SK-MEL-5 (cell line): ENCODE measurements at places on chromosomes 4 and X. TPM values are rescaled to one million over a fixed set of nuclear protein-coding genes. Genes with fewer than 3 reads are reported as not detected.
A peak's percentile ranks its signal among the peaks of the same experiment; 100 is the strongest.

Gene EREG
- total RNA-seq, result not detected in 2 replicates

Gene NAT8L
- total RNA-seq, result 3.8 and 3.9 TPM in 2 replicates

DNA sequence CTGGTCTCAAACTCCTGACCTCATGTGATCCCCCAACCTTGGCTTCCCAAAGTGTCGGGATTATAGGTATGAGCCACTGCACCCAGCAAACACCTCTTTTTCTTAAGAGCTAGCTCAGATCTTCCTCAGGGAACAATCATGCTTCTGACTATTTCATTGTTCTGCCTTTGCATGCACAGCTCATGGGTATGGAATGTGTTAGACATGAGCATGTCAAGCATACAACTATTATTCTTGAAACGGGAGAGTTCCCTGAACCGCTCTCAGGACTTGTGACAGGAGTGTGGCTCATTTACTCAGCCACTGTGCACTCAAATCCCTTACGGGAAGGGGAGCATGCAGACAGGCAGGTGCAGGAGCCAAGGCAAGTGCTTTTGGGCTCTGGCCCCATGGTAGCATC is 231.7 kb upstream of the TAPT1 start:
- no peak for DNase-seq

GRCh38 chrX:138858951-138859350 is 147.4 kb upstream of the FGF13 start:
- DNase-seq, result no peak

GRCh38 chrX:44569122-44569521 is 26.5 kb upstream of the FUNDC1 start:
- DNase-seq, result no peak

DNA sequence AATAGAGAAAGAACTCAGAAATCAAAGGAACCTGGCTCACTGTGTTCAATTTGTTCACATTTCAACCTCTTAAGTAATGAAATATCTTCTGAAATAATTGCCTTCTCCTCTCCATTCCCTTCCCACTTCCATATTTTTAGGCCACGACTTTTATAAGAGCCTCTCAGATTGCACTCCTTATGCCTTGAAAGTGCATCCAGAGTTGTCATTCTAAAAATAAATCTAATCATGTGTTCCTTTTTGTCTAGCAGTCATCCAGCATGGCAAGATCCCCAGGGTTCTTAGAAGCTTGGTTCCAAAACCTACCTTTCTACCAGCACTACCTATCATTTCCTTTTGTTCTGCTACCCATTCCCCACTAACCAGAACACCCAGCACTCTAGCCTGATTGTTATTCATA is 42.4 kb upstream of the RPA4 start:
- no peak for DNase-seq

GRCh38 chr4:61934198-61934597 is 734.1 kb downstream of the ADGRL3 start:
- DNase-seq, result no peak

DNA sequence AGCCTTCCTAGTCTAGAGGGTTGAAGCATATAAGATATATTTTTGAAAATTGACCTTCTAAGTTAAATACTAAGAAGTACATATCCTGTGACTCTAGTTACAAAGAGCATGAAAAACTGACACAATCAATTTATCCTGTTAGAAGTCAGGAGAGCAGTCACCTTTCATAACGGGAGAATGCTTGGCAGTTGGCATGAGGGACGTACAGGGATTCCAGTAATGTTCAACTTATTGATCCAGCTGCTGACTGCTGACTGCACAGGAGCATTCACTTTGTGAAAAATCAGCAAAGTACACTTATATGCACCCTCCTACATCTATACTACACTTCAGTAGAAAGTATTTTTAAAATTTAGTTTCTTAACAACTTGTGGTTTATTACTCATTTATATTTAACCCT is 4.2 kb downstream of the ADAMTS3 start:
- DNase-seq, result no peak

Gene STPG2
- total RNA-seq, result 0.13 TPM in 1 of 2 replicates, not detected in the other

GRCh38 chr4:13036841-13037240 is 447.3 kb downstream of the RAB28 start:
- DNase-seq, result no peak

GRCh38 chr4:5139141-5139540 is 87.9 kb downstream of the STK32B start:
- DNase-seq, result no peak

DNA sequence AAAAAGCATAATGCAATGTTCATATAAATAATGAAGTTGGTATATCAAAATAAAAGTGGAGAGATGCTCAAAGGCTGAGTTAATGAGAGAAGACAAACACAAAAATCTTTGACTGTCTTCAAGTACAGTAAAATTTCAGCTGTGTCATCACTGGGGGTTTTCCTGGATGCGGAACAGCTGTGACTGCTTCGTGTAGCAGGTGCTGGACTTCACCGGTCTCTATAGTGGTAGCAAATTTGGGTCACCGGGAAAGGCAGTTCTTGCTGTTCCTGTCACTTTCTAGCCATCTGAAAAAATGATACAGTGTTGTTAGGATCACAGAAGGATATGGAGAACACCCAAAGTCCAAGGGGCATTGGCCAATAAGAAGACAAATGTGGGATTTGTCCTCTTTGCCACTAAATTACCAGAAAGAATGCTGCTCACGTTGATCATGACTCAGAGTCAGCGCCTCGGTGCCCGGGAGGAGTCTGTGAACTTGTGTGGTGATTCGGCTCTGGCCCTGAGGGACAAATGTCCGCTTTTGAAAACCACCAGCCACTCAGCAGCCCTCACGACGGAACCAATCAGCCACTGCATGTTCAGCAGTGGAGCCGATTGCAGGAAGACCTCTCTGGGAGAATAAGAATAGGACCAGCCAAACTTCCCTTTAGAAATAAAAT is 230.1 kb upstream of the FAT1 start:
- DNase-seq, result no peak

Gene GABRB1
- not detected in 2 replicates for total RNA-seq

DNA sequence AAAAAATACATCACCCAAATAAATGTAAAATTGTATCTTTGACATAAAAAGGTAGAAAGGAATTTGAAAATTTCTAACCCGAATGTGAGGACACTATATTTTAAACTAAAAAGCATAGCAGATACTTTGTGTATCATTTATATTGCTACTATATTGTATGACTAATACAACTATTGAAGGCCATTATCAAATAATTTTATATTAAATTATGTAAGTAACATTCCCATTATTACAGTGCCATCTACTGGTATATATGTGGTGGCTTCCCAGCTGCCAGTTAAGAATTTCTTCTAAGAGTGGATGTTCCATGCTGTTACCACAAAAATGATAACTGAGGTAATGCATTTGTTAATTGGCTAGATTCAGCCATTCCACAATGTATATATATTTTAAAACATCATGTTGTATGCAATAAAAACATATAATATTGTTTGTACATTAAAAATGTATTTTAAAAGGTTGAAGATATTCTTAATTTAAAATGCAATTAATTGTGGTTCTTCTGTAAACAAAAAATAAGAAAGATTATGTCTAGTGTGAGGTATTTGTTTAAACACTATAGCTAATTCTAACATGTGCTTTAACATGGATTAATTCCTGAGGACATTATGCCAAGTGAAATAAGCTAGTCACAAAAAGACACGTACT is 65.3 kb downstream of the EGF start:
- peak; percentile 54 for DNase-seq

DNA sequence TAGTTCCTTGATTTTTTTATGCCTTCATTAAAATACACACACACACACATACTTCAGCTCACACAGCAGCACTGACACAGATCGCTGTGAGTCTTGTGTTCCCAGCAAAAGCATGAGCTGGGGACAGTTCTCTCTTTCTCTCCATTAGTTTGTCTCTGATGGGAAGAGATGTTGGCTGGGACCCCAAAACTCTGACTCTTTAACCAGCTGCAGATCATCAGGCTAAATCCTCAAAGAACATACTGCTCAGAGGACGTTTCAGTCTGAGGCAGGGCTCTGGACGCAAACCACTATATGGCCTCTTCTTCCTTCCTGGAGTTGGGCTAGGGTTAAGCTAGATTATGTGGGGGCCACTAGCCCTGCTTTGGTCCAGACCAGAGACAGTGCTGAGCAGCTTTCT is 109.6 kb downstream of the NHSL2 start:
- DNase-seq, result no peak

Gene DMP1
- not detected in 2 replicates for total RNA-seq

Gene STK32B
- total RNA-seq, result 3.1 and 3.7 TPM in 2 replicates

DNA sequence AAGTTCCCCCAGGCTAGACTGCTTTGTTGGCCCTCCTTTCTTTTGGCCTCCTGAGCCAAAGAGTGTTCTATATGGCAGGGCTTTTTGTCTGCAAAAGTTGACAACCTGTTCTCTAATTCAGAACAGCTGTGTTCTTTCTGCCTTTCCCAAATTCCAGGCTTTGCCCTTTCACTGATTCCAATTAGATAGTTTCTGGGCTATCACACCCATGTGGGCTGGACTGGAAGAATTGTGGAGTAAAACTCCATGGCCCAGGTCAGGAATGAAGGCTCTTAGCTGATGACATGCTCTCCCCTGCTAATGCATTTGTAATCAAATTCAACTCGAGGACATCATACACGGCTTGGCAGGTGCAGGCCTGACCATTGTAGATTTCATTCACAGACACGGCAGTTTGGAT is 19.4 kb downstream of the BMP3 start:
- DNase-seq, result no peak

Gene RIBC1
- 0.43 and 0.98 TPM in 2 replicates for total RNA-seq

GRCh38 chr4:126051689-126052424 is 737.1 kb downstream of the FAT4 start:
- peak; percentile 60 for DNase-seq

- DNase-seq, result no peak
These were observed 81.3 kb downstream of the ACOX3 start for GRCh38 chr4:8359193-8359592.

DNA sequence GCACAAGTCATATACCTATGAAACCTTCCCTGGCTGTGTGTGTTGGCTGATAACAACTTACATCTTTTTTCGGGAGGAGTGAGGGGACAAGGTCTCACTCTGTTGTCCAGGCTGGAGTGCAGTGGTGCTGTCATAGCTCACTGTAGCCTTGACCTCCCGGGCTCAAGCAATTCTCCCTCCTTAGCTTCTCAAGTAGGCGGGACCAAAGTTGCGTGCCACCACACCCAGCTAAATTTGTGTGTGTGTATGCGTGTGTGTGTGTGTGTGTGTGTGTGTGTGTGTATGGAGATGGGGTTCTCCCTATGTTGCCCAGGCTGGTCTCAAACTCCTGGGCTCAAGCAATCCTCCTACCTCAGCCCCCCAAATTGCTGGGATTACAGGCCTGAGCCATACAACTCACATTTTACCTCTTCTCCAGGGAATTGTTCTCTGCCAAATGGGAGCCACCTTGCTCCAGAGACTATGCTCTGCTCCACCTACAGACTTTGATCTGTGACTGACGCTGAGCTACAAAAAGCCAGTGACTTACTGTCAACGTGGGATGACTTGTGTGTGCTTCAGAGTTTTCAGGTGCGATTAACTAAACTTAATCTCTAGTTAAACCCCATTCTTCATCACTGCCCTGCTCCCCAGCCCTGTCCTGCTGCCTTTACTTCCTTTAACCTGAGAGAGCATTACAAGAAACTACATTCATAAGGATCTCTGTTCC is 2.0 kb upstream of the BEX4 start:
- DNase-seq, result no peak

DNA sequence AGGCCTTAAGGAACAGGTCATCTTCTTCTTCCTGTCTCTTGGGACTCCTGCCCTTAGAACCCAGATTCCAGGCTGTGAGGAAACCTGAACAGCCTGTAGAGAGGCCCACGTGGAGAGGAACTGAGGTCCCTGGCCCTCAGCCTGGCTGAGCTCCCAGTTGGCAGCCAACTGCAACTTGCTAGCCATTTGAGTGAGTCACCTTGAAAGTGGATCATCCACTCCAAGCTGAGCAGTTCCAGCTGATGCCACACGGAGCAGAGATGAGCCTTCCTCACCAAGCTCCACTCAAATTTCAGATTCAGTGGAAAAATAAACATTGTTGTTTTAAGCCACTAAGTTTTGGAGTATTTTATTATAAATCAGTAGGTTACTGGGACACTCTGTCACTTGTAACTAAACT is 392.5 kb downstream of the BCOR start:
- DNase-seq, result peak; percentile 24

Gene CORIN
- total RNA-seq, result 0.03 TPM in 1 of 2 replicates, not detected in the other

- no peak for DNase-seq
These were observed 579 bp downstream of the OGT start for GRCh38 chrX:71533516-71533850.

- DNase-seq, result no peak
These were observed 69.7 kb downstream of the MCUB start for GRCh38 chr4:109629775-109630174.

Gene PAGE4
- 0.43 TPM in 1 of 2 replicates, not detected in the other for total RNA-seq

GRCh38 chr4:147096667-147097604 is 151.3 kb upstream of the TTC29 start:
- DNase-seq, result peak; percentile 60

Gene CENPI
- 19.6 and 20.8 TPM in 2 replicates for total RNA-seq

Gene PDZD4
- total RNA-seq, result 14.6 and 15.2 TPM in 2 replicates

Gene DKK2
- 3.8 and 4.4 TPM in 2 replicates for total RNA-seq

Gene ARR3
- total RNA-seq, result not detected in 2 replicates

Gene RPS6KA6
- 1.1 and 1.6 TPM in 2 replicates for total RNA-seq

Gene SOX3
- total RNA-seq, result not detected in 2 replicates

- DNase-seq, result no peak
These were observed 335.2 kb downstream of the FBXW7 start for GRCh38 chr4:152200511-152201333.
